ENCODE measurements at places on chromosomes 4 and X.
A peak's percentile ranks its signal among the peaks of the same experiment; 100 is the strongest.

- no peak for DNase-seq
Observed at GRCh38 chr4:62771983-62772557, 1571.9 kb downstream of the ADGRL3 start.

GRCh38 chrX:125947501-125947900 is 218.6 kb downstream of the DCAF12L2 start:
- no peak for DNase-seq

DNA sequence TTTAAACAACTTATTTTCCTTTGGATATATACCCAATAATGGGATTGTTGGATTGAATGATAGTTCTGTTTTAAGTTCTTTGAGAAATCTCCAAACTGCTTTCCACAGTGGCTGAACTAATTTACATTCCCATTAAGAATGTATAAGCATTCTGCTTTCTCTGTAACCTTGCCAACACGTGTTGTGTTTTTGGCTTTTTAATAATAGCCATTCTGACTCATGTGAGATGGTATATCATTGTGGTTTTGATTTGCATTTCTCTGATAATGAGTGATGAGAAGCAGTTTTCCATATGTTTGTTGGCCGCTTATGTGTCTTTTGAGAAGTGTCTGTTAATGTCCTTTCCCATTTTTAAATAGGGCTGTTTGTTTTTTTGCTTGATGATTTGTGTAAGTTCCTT is 155.6 kb upstream of the PITX2 start:
- DNase-seq = no peak

DNA sequence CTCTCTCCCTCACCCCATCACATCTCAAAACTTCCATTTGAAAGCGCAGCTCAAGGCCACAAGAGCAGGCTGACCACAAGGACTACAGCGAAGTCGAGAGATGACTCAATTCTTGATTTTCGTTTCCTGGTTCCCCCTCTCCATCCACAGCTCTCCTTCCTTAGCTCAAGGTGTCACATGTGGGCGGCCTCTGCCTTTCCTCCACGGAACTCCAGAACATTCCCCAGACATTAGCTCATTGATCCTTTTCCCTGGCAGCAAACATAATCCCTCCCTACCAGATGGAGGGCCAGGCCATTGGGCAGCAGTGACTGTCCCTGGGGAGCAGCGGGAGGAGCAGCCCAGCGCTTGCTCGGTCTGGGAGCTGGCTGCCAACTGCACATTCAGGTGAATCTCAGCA is 56.3 kb downstream of the CCDC149 start:
- DNase-seq = no peak

DNA sequence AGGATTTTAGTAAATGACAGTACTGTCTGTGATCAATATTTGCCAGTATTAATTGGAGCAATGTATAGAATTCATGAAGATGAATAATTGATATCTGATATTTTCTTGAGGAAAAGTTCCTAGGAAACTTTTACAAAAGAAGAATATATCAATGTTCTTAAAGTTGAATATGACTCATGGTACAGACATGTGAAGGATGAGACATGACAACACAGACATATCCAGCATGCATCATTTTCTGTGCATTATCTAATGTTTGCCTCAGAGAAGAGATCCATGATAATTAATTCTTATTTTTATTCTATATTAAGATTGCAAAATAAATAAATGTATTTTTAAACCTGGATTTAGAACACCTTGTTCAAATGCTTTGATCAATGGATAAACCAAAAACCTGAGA is 452.9 kb upstream of the EPHA5 start:
- DNase-seq = no peak

- DNase-seq = no peak
Observed at GRCh38 chrX:16578218-16578617, 71.7 kb upstream of the S100G start.

DNA sequence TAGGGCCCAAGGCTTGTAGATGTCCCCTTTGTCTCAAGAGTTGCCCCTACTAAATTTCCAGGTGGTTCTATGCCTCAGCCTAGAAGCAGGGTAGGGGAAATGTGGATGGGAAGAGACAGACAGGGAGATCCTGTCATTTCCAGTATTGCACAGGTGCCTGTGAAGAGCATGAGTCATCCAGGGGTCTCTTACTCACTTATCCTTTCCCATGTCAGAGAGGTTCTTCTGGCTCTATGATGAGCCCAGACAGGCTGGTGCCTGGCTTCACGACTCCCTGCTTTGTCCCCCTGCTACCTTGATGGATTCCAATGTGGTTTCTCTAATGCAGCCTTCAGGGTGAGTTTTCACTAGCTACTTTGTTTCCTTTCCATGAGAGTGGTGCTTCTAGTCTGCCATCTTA is 35.2 kb upstream of the DDX60 start:
- no peak for DNase-seq

DNA sequence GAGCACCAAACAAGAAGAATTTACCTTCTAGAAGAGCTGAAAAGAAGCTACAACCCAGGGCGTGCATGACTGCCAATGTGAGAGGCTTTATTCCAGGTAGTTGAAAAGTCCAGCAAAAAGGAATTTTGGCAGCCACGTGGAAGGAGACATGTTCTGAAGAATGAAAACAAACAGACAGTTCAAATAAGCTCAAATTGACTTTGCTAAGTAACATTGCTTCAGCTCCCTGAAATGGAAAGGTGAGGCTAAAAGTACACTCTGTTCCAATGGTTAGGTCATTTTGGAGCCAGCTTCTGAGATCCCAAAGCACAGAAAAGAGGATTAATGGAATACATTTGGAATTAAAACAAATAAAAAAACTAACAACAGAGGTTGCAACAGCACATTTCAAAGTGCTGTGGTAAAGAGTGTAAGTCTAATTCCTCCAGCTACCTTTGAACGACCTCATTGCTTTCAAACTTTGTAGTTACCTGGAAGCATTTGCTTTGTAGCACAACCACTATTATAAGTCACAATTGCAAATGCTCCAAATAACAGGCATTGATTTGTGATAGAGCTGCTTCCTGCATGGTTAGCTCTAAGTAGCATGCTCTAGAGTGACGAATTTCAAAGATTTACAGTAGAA is 405.3 kb upstream of the EDA2R start:
- DNase-seq = no peak

GRCh38 chr4:149136951-149137620 is 678.6 kb downstream of the IQCM start:
- DNase-seq = no peak

DNA sequence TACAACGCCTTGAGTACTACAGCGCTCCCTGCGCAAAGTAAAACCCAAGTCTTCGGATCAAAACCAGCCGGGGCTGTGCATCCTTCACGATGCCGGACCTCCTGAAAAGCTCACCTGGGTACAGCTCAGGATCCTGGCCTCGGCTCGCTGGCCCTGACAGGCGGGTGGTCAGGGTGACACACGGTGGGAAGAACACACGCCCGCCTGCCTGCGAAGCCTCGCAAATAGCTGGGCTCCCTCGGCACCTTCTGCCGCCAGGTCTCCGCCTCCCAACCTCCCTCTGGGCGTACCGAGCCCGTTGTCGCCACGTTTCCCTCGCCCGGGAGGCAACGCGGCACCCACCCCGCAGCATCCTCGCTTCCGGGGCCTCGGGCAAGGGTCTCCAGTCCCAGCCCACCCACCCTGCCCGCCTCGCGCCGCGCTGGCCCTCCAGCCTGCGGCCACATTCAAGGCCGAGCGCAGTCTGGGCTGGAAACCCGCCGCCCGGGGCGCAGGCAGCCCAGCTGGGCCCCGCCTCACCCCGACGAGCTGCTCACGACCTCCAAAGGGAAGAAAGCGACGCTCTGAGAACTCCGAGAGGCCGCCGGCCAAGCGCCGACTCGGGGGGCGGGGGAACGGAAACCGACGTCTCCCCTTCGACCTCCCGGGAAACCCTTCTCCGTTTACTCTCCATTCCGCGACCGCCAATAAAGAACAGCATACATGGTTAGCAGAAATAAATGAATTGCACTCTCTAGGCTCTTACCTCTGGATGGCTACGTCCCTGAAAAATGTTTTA is 511 bp downstream of the PPM1K start:
- DNase-seq = peak; percentile 69

GRCh38 chr4:180169394-180169793 is 2073.8 kb upstream of the TENM3 start:
- no peak for DNase-seq

DNA sequence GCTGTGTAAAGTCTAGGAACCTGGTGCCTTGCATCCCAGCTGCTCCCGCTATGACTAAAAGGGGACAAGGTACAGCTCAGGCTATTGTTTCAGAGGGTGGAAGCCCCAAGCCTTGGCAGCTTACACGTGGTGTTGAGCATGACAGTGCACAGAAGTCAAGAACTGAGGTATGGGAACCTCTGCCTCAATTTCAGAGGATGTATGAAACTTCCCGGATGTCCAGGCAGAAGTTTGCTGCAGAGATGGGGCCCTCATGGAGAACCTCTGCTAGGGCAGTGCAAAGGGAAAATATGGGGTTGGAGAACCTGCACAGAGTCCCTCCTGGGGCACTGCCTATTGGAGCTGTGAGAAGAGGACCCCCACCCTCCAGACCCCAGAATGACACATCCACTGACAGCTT is 76.6 kb downstream of the DDX60 start:
- no peak for DNase-seq

DNA sequence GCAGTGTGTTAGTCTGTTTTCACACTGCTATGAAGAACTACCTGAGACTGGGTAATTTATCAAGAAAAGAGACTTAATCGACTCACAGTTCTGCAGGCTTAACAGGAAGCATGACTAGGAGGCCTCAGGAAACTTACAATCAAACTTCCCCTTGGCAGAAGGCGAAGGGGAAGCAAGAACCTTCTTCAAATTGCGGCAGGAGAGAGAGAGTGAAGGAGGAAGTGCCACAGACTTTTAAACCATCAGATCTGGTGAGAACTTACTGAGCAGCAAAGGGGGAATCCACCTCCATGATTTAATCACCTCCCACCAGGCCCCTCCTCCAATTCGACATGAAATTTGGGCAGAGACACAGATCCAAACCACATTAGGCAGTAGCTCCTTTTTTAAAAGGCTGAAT is 59.2 kb upstream of the LEF1 start:
- no peak for DNase-seq

DNA sequence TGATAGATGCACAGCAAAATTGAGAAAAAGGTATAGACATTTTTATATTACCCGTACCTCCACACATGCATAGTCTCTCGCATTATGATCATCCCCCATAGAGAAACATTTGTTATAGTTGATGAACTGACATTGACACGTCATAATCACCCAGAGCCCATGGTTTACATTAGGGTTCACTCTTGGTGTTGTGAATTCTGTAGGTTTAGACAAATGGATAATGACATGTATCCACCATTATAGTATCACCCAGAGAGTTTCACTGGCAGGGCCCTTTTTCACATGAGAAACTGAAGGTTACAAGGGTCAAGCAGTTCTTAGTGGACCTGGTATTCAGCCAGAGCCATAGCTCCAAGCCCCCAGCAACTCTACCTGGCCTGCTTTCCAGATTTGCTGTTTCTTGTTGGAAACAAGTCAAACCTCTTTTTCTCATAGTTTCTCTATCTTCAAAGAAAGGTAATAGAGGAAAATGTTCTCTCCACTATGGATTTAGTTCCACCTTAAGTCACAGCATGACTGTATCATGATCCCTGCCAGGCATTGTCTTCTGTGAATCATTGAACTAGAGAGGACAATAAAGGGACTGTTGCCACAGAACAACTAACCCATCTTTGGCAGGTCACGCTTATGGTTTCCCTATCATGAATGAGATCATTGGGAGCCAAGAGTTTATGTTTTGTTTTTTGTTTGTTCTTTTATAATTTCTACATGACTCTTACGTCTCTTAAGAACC is 64.0 kb downstream of the HHIP start:
- DNase-seq = no peak

All from activated CD4-positive, alpha-beta T cell treated with anti-CD3 and anti-CD28 coated beads, Interleukin-2, amount 50 U/mL, for 48 hours (primary cell).